Inflammatory macrophage (primary cell): ENCODE measurements at places on chromosomes 11 and 22.
A peak's percentile ranks its signal among the peaks of the same experiment; 100 is the strongest.

DNA sequence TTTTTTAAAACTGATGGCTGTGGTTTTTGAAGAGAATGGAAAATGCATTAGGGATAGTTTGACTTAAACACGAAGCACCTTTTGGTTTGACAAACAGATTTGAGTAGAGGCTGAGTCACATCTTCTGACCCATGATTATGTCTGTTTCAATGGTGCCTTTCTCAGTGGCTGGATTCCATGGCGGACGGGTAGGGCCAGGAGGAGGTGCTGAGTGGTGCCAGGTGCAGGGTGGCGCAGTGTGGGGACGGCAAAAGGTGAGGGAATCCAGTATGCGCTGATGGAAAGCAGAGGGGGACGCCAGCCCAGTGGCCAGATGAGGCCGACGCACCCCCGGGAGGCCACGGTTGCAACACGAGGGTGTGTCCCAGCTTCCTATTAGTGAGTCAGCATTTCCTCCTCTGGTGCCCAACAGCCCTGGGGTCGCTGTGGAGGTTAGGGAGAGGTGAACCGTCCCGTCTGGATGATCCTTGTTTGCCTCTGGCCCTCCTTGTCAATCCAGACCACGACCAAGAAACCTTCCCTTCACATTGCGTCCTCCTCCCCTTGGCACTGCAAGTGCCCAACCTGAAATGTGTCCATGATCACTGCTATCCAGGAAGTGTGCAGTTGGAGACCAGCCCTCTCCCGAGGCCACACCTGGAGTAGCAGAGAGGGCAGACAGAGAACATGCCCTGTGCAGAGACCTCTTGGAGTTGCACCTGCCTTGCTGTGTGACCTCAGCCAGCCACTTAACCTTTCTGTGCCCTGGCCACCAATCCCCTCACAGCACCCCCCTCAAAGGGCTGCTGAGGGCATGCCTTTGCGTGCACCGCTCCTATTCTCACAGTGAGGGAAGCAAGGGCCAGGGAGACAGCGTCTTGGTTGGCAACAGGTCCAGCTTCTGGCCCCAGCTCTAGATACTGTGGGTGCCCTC is 32.5 kb upstream of the ATXN10 start:
- DNase-seq = peak; percentile 68

- no peak for DNase-seq
These were observed 12.0 kb downstream of the SART1 start for GRCh38 chr11:65973439-65974110.

DNA sequence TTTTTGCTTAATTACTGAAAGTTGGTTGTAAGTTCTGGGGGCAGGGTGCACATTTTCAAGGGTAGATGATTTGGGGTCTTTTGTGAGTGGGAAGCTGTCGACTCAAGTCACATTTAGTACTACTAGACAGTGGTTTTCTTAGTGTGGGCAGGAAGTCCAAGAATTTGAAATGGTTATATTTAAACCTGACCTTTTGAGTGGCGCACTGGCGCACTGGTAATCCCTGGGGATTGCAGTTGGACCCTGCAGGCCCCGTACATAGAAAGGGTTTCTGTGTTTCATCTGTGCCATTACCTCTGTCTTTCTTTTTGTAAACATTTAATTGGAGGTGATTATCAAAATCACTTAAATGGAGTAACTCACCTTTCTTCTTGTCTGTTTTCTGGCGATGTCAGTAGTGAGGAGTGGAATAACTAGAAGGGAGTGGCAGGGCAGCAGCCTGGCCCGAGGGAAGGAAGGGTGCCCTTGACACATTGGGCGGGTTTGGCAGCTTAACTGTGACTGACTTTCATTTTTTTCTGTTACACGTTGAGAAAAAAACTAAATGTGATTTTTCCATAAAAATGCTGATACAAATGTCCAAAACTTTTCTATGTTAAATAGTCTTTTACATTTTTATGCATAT is 101.8 kb upstream of the GAL start:
- no peak for DNase-seq

DNA sequence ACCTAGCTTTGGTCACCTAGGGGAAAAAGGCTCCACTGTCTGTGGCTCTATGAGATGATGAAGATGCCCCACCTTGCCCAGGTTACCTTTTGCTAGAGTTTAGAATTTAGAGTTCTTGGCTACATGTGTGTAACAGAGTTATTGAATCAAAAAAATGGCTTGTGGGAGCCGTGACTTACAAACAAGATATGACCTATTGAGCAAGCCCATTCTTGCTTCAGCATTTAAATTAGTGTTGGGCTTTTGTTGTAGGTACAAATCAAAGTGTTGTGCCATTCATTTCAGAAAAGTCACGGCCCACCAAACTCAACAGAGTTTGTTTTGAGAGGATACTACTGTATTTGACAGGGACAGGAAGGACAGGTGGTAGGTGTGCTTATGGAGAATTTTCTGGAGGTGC is 768.8 kb downstream of the NTM start:
- no peak for DNase-seq

DNA sequence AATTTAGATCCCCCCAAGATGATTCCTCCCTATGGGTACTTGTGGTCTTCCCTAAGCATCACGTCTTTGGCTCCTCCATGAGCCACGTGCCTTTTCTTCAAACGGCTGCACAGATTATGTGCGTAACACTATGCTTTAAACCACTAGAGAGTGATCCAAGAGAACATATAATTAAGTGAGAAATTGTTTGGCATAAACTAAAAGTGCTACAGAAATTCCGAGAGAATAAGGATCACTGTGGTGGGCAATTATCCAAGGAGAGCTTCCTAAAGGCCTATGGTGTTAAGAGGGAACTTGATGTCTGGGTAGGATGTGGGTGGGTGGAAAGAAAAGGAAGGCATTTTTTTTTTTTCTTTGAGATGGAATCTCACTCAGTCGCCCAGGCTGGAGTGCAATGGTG is 110.9 kb downstream of the MAML2 start:
- no peak for DNase-seq

GRCh38 chr22:48492366-48493320 is 1335.0 kb downstream of the BRD1 start:
- DNase-seq = peak; percentile 52
